ENCODE measurements at places on chromosomes 1 and 21.

- no peak for DNase-seq
Measured at GRCh38 chr1:125065092-125065820, 3880.5 kb downstream of the SRGAP2C start.

- no peak for DNase-seq
Measured at GRCh38 chr1:155131856-155132255, 3.8 kb upstream of the SLC50A1 start.

DNA sequence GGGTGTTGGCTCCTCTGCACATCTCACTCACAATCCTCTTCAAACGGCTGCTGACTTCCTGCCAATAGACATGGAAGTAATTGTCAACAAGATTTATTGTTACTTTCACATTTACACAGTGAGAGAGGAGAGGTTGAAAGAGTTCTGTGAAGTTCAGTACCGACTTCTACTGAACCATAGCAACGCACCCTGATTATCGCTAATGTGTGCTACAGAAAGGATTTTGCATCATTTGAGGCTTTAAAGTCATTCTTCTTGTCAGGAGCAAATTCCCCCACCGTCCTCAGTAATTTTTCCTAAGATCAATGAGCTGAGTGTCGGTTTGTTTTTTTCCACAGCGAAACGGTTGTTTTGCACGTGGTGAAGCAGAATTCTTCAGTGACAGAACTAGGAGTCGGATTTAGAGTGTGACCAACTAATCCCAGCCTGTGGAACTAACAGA lies 361.0 kb downstream of the ADGRL2 start:
- no peak for DNase-seq

DNA sequence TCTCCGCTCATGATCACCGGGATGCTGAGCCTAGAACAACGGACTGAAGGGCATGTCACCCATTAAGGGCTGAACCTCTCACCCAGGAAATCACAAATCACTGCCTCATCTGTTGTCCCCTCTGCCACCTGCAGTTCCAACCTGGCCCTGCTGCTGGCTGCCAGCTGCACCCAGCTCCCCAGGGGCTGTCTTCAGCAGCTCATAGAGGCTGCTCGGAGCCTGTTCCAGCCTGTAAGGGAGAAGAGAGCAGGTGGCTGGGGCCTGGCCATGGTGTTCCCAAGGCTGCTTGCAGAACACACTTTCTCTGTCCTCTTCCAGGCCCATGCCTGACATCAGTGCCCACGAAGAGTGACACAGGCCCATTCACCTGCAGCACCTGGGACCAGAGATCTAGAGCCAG lies 44.5 kb upstream of the DISP3 start:
- DNase-seq = no peak

DNA sequence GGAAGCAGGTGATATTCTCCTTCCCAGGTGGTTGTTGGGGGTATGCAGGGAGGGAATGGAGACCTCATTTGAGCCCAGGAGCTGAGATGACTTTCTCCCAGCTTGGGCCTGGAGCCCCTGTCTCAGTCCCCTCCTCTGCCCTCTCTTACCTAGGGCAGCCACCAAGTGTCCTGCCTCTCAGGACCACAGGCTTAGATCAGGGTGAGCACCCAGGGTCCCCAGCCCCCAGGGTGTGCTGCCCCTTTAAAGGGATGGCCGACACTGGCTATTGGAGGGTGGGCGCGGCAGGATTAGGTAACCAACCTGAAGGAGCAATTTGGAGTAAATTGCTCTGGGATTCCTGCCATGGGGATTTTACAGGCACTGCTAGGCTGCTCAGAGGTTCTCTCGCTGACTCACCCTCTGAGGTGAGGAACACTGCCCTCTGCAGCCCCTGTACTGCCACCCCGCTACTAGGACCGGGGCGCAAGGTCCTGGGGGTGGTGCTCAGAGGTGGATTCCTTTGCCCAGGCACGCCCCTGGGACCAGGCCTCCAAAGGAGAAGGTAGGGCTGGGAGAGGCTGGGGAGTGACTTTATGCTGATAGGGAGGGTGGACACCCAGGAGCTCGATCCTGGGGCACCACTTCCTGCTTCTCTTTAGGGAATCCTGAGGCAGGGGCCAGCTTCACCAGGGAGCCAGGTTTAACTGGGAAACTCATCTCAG lies 1.5 kb downstream of the RPS6KA1 start:
- peak; percentile 44 for DNase-seq

DNA sequence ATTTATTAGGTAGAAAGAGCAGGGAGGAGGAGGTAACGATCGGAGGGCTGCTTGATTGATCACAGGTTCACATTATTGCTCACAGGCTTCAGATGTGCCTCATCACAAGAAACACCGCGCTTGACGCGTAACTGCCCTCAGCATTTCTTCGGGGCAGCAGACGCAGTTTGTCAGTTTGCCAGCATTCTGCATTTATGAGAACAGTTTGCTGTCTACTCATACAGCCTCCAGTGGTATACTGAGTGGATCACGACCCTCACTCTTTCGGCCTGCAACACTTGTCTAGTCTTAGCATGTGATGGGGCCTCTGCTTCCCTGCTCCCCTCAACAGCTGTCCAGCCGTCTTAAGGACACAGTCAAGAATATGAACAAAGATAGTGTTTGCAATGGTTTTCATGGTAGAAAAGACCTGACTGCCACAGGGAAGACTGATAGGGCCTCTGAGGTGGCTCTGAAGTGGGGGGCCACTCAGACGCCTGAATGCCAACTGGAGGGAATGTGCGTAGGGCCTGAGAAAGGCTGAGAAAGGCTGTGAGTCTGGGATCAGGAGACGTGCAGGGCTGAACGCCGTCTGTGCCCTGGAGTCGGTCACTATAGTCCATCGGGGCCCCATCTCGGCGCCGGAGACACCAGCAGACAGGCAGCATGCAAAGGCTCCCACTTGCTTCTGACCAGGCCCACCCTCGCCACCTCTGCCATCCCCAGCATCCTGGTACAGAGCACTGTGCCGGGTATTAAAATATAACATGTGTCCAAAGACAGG lies 45.0 kb downstream of the UBE2G2 start:
- no peak for DNase-seq

DNA sequence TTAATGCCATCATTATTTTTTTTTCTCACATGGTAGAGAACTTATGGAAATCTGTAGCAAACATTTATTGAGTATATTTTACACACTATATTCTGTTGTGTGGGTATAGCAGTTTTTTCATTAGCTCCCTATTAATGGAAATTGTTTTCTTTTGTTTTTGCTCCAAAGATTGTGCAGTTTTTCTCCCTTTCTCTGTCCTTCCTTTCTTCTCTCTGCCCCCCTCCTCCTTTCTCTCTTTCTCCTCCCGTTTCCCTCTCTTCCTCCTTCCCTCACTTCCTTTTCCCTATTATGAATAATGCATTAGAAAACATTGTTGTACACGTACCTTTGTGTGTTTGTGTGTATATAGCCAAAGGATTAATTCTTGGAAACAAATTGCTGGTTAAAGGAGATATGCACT lies 20.6 kb downstream of the CDC73 start:
- no peak for DNase-seq

DNA sequence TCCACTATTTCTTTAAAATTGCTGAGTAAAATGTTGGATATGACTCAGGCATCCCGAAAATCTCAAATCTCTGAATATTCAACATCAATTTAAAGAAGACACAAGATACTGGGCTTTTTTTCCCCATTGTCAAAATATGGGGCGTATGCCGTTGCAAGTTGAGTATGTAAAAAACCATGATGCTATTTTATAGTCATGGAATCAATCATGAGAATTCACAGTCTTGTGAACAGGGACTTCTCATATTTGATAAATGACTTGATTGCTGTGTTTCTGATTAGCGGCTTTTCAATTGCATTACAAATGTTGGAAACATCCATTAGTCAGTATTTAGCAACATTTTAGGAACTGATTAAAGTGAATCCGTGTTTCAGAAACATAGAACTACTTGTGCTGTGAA lies 45.3 kb downstream of the SETD4 start:
- no peak for DNase-seq

DNA sequence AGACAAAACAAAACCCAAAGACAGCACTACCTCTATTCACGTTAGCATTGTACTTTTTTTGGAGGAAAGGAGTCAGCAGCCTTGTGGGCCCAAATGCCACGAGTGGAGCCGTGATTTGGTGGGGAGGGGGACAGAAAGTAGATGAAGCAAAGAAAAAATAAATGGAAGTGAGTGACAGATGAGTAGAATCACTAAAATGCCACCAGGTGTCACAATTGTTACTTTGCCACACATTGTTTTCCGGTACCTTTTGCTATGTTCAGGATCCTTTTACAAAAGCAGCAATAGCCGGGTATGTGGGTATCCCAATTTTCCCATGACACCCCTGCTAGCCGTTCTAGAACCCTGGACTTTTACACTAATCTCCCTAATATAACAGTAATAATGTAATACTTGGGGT lies 85.0 kb upstream of the AK4 start:
- DNase-seq = no peak

DNA sequence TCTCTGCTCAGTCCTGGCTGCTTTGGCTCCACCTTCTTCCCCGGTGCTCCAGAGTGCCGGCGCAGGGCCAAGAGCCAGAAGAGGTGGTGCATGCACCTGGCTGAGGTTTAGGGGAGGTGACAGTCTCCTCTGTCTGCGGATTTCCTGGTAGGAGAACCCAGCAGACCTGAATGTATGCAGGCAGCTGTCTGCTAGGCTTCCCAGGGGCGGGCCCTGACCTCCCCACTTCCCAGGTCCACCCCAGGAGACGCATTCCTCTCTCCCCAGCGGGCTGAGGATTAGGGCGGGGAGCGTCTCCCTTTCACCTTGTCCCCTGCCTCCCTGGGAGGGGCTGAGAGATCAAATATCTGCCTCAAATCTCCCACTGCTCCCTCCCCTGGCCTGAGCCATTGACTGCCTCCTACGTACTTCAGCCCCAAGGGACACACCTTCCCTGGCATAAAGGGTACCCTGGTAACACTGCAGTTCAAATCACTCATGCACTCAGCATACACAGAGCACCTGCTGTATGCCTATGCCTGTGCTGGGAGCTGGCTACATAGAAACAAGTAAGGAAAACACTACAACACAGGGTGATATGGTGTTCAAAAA lies 27.5 kb downstream of the DMBX1 start:
- DNase-seq = no peak

GRCh38 chr1:192747943-192748342 lies 60.9 kb upstream of the RGS2 start:
- peak; percentile 3 for DNase-seq

DNA sequence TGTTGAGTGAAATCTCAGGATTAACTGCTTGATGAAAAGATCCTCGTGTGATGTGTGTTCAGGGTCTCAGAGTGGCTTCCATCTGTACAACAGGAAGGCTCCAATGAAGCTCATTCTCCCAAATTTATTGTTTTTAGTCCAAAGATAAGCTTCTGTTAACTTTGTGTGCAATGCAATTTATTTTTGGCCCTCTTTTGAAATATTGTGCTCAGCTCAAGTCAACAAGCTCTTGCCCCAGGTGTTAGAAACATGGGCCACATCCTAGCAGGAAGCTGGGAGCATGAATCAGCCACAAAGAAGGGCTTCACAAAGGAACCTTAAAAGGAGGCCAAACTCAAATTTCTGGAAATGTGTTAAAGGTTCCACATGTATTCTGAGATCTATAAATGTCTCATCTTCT lies 135.7 kb downstream of the PCP4 start:
- no peak for DNase-seq

GRCh38 chr21:41095983-41096382 lies 72.0 kb upstream of the BACE2 start:
- no peak for DNase-seq

- peak; percentile 22 for DNase-seq
Measured at GRCh38 chr1:66137235-66137634, 344.5 kb downstream of the PDE4B start.

GRCh38 chr1:14238472-14239307 lies 359.8 kb upstream of the KAZN start:
- DNase-seq = no peak

- peak; percentile 63 for DNase-seq
Measured at GRCh38 chr1:235876402-235876841, 9.7 kb upstream of the LYST start.

DNA sequence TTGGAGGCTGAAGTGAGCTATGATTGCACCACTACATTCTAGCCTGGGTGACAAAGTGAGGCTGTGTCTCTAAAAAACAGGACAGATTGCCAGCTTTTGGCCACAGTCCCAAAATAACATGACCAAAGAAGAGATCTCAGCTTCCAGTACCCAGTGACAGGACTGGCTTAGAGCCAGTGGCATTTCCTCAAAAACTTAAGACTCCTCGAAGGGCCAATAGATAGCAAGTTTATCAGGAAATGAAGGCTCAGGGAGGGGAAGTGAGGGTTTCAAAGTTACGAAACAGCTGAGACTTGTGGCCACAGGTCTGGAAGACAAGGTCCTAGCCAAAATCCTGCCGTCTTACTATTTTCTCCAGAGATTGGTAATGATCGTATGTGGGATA lies 6.3 kb upstream of the TMEM39B start:
- peak; percentile 96 for DNase-seq
